NCI-H1417 treated with DMSO at 0.1 percent for 48 hours (cell line): ENCODE measurements at places on chromosomes 7 and 10.

DNA sequence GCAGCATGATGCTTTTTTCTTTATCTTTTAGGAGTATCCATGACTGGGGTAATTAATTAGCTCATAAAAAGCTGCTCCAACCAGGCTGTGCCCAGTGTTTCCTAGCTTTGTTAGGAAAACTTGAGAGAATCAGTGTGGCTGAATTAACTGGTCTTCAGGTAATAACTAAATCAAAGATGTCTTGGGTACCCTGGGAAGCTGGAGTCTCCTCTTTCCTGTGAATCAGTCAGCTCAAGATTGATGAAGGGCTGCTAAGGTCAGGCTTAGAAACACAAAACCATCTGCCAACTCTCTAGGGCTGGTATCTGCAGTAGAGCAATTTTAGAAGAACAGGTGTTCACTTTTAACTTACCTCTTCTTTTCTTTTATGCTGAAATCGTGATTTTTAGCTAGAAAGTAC, 21.4 kb upstream of the ATOH7 start:
- DNase-seq = no peak

DNA sequence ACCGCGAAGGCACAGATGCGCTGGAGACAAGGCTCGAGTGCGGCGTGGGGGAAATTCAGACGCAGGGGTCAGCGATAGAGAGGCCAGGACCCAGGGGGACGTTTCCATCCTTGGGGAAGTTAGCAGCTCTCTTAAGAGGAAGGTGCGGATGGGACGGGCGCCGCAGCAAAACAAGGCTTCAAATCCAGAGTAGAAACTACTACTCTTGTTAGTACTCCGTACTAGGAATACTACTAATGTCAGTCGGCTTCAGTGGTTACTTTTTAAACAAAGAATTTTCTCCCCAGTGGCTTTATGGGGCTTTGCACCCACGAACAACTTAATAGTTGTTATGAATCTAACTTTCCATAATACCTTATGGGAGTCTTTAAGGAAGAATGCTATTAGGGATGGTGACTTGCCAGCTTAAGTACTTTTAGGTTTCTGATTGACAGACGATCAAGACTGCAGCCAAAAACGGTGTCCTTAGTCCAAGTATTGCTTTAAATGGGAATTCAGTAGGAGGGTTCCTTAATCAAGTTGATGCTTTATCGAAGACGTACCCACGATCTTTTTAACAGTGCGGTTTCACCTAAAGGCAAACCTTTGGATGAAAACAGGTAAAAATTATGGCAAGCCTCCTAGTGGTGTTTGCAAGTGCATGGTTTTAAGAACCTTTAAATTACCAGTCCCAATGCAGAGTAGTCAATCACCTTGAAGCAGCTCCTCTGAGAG, 812 bp upstream of the IDE start:
- no peak for DNase-seq

- no peak for DNase-seq
Observed at GRCh38 chr7:133391206-133391605, 138.3 kb downstream of the EXOC4 start.

- no peak for DNase-seq
Observed at GRCh38 chr7:140350056-140350455, 48.3 kb downstream of the SLC37A3 start.

GRCh38 chr10:82251222-82251906, 376.4 kb downstream of the NRG3 start:
- no peak for DNase-seq

- DNase-seq = no peak
Observed at GRCh38 chr7:42227936-42228591, 8.9 kb downstream of the GLI3 start.

DNA sequence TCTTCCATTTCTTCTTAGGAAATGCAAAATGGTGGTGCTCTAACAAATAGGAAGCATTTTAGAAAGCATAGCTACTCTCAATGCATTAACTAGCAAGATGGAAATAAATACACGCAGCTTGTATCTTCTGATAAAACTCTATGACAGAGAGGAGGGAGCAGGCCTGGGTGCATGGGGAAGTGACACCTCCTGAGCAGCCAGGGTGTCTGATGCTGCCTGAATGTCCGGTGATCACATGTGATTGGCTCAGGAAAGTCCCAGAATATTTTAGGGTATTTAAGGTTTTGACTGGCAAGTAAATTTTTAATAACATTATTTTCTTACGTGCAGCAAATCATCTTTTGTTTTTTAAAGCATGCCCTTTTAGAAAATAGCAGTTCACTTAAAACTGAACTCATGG, 261.0 kb upstream of the KLF6 start:
- no peak for DNase-seq
